EL (cell line): ENCODE measurements at places on chromosomes 1 and 21.
A peak's percentile ranks its signal among the peaks of the same experiment; 100 is the strongest.

GRCh38 chr1:2633366-2633935 is 635 bp upstream of the MMEL1 start:
- DNase-seq, result no peak

DNA sequence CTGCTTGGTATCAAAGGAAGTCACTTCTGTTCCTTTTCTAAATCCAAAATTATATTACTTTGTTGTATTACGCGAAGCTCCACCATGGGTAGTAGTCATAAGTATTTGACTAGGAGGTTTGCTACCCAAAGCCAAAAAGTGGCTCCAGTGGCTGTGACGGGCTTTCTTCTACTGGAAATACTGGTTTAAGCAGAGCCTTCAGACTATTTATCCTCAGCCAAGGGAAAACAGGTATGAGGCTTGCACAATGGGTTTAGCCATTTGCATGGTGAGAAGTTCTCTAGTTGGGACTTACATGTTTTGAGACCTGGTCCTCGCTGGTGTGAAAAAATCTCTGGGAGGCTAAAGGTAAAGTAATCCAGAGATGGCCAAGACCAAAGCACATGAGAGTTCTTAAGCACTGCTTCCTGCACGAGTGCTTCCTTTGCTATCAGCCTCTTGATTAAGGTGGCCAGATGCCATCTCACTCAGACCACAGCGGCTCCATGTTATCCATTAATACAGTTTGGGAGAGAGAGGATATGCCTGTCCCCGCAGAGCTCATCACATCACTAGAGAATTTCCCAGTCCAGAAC is 121.2 kb downstream of the PIK3R3 start:
- no peak for DNase-seq

DNA sequence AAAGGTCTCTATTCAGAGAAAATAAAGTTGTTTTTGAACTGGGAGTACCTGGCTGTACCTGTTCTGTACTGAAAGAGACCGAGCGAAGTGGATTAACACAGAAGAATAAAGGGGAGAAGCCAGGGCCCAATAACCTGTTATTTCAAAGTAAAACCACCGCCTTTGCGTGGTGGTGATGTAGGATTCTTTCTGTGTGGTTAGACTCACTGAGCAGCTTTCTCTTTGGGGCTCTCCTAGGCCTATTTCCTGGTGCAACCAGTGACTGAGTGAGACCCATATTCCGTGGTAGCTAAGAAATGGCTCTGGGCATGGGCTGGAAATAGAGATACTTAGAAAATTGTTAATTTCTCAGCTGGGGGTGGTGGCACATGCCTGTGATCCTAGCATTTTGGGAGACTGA is 99.9 kb downstream of the XCL2 start:
- no peak for DNase-seq

DNA sequence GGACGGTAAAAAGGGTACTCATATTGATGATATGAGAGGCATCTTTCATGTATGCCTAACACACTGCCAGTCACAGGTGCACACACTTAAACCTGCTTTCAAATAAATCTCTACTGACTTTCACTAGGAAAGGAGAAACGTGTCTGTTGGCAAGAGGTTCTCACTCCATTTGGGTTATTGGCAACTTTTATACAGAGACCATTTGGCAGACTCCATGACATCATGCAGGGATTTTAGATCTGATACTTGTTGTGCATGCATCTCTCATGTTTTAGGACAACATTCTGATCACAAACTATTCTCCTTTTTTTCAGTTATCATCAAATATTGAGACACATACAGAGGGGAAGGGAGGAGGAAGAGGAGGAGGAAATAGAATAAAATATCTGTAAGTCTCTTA is 31.5 kb downstream of the RGS7 start:
- no peak for DNase-seq

DNA sequence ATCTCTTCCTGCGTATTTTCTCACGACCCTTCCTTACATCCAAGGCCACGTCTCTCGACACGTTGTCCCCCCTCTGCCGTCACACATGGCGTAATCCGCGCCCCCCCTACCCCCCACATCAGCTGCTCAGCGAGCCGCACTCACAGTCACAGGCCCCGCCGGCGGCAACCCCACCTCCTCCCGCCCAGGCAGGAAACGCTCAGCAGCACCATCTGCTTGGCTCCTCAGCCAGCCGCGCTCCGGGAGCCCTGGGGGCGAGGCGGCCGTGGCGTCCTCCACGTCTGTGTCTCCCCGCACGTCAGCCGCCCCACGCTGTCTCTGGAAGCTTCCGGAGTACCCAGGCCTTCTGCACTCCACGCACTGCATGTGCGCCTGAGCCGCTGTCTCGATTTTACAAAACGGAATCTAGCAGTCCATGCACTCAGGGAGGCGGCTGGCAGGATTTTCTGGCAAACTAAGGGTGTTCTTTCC is 64.6 kb downstream of the SIK1 start:
- DNase-seq, result peak; percentile 86

DNA sequence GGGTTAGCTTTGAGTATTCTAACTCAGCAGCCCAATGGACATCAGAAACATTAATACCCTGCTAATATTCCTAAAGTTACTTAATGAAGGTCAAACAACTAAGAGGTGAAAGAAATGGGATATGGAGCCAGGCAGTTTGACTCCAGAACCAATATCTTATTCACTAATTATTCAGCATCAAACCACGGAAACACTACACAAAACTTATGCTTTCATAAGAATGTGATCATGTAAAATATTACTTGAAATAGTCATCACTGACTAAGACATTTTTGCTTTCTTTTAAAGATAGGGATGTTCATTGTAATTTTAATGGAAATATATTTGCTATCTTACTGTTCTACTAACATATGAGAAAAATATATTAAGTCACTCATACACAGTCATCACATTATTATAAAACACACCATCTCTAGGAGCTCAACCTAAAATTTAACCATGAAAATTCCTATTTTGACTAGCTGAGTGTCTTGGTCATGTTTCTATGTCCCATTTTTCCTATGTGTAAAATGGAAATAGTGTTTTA is 240.9 kb downstream of the KCTD3 start:
- peak; percentile 44 for DNase-seq

DNA sequence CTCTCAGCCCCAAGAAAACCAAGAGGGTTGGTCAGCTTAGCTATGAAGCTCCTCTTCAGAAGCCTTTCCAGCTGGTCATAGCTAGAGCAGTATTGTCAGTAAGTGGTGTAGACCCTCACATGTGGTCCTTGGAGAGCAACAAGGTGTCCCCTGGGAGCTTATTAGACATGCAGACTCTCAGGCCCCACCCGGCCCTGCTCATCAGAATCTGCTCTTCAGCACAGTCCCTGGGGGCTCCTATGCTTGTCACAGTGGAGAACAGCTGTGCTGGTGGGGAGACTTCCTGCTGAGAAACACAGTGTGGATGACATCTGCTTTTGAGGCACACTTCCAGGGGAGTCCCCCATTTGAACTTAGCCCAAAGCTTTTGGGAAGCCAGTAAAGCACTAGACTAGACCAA is 21.9 kb upstream of the NEK2 start:
- DNase-seq, result no peak

DNA sequence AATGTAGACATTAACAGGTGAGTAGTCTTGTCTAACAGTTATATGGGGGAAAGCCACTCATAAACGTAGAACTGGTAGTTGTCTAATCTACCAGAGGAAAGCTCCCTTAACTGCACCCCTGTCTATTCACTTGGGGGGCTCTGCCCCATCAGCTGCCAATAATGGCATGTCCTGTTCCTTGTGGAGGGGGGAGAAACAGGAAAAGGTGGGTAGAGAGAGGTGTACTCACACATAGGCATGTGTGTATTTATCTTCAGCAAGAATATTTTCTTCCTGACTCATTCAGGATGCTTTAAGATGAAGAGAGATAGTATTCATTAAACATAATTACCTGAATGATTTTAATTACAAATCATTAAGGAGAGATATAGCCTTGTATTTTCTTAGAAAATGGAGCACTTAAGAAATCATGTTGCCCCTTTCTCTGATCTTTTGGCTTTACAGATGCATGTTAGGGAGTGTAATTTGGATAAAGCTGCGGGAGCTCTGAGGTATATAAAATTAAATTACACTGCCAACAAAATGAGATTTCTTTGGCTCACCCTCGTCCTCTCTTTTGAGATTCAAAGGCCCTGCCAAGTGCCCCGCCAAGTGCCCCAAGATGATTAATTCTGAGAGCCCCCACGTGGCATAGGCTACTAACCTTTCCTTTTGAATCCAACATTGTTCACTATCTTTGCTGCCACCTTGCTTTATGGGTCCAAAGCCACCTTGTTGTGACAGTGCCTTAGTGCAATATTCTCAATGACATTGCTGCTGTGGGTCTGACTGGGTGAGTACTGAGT is 286.3 kb upstream of the LYPLAL1 start:
- no peak for DNase-seq

DNA sequence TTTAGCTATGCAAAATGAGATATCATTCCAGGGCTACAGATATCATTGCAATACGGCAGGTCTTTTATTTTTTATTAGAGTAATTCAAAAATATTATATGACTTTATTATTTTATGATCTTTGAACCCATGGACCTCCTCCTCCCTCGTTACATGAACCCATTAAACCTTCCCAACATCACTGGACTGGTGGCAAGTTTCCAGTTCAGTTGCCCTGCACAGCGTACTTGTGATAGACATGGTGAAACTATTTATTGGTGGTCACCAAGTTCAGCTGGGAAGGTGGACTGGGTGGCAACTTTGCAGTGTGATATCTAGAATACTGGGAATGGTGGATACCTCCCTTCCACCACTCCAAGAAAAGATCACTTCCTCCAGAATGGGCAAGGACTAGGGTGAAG is 52.5 kb downstream of the SLC30A10 start:
- DNase-seq, result no peak

GRCh38 chr21:28867401-28867800 is 125.3 kb downstream of the LTN1 start:
- peak; percentile 40 for DNase-seq

- DNase-seq, result no peak
These were observed 235.6 kb downstream of the NPHP4 start for GRCh38 chr1:5756434-5757186.

GRCh38 chr1:164361927-164362326 is 197.1 kb upstream of the PBX1 start:
- no peak for DNase-seq

DNA sequence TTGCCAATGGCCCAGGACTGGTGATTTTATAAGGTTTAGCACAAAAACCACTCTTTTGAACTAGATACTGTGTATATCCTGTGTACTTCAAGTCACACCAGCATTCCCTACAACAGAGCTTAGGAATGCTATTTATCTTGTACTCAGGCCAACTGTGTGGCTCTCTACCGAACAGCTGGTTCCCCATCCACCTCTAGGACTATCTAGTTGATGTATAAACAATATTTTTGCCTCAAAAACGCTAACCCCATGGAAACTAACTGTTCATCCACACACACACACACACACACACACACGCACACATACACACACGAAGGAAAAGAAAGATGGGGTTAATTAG is 28.7 kb upstream of the SLC45A3 start:
- peak; percentile 59 for DNase-seq

- DNase-seq, result no peak
These were observed 2.5 kb upstream of the STUM start for GRCh38 chr1:226545836-226546596.

- DNase-seq, result no peak
These were observed 19.8 kb downstream of the KMO start for GRCh38 chr1:241551759-241552638.

DNA sequence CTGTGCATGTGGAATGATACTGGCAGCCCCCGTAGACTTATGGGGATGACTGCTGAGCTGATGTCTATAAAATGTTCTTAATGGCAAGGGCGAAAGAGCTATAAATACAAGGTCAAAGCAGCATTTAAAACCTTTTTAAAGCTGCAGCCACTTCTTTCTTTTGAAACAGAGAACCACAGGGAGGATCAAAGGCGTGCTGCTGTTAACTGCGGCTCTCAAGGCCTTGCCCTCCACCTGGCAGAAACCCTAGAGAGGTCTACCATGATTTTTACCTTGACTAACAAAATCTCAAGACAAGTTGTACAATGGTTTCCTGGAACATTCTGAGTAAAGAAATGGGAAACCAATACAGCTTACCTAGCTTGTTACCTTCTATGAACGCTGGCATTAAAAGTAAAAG is 89.7 kb downstream of the SLC45A1 start:
- DNase-seq, result no peak

- no peak for DNase-seq
These were observed 67.1 kb upstream of the GUCA2B start for GRCh38 chr1:42086146-42086545.

- peak; percentile 15 for DNase-seq
These were observed 12.7 kb upstream of the RAB42 start for GRCh38 chr1:28579401-28579800.
